ENCODE measurements at places on chromosomes 4 and X.

- no peak for DNase-seq
These were observed 32.5 kb downstream of the DLG3 start for GRCh38 chrX:70476934-70477733.

DNA sequence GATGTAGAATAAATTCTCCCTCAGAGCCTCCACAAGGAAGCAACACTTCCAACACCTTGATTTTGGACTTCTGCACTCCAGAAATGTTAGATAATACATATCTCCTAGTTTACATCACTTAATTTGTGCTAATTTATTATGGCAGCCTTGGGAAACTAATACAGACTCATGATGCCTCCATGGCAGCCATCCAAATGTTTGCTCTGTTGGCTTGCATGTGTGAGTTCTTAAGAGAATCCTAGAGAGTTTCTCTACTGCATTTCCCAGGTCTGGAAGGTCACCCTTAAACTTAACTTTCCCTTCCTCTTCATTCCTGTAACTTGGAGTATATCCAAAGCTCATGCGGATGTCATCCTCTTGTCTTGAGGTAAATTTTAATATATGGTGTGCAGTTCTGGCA, 956.1 kb downstream of the ADGRL3 start:
- no peak for DNase-seq

GRCh38 chr4:46886711-46887110, 22.3 kb downstream of the COX7B2 start:
- DNase-seq: no peak

GRCh38 chr4:38509551-38509950, 154.4 kb upstream of the KLF3 start:
- DNase-seq: no peak

DNA sequence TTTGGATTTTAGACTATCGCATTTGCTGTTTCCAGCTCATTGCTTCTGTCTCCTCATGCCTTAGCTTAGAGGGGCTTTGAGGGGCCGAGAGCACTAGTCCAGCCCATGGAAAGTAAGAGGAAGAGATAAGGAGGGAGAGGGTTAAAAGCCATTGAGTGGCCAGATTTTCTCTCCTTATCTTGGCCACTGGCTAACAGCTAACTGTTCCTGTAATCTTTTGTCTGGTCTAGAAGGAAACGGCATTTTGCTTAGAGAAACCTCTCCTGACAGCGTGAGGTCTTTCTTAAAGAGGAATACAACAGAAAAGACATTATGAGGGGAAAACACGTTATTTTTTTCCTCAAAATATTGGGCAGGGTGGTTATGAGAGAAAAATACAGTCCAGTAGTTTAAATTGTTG, 7.9 kb downstream of the GPR101 start:
- no peak for DNase-seq

DNA sequence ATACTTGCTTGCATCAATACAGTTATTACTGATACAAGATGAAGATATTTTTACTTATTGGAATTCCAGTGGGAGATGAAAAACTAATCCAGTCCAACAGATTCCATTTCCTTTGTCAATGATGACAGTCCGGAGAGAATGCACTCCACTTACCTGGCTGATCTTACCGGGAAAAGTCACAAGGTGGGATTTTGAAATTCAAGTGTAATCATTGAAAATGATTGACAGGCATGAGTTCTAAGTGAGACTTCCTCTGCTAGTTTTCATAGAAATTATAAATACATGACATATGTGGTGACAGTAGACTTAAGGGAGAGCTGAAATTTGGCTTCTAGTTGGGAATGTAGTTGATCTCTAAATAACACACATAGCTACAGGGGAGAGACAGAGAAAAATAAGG, 859.9 kb downstream of the FAT4 start:
- no peak for DNase-seq

DNA sequence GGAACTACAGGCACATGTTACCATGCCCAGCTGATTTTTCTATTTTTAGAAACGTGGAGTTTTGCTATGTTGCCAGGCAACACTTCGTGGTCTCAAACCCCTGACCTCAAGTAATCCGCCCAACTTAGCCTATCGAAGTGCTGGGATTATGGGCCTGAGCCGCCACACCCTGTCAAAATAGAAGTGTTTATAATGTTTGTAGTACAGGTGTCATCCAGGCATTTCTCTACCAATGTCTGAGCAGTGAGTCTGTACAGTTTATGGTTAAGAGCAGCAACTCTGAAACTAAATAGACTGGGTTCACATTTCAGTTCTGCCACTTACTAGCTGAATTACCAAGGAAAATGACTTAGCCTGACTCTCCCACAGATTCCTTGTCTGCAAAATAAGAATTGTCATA, 460.4 kb upstream of the GALNT7 start:
- no peak for DNase-seq

DNA sequence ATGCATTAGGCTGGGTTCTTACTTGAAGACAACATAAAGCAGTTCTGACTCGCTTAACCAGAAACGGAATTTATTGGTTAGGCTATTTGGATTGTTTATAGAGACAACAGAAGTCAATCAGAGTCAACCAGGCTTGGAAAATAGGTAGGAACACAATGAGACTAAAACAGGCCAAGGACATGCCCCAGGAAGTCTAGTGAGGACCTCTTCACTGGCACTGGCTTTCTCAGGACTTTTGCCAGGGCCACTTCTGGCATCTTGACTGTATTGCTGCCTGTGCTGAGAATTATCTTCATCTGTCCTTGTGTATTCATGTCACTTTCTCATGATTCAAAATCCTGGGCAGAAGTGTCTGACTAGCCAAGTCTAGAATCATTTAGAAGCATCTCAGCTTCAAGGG, 19.6 kb downstream of the PGAM4 start:
- no peak for DNase-seq

DNA sequence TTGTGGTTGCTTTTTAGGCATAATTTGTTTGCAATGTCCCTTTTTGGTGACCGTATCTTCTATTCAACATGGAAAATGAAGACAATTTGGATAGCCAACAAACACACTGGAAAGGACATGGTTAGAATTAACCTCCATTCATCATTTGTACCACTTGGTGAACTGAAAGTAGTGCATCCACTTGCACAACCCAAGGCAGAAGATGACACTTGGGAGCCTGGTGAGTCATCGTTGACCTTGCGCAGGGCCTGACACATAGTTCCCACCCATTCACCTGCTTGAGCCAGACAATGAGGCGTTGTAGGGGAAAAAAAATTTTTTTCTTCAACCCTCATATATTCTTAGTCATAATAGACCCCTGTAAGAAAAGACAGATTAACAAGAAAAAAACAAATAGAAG, 32.4 kb downstream of the EGF start:
- peak; percentile 3 for DNase-seq

- DNase-seq: no peak
These were observed 247.7 kb upstream of the FTHL17 start for GRCh38 chrX:31319586-31319985.

DNA sequence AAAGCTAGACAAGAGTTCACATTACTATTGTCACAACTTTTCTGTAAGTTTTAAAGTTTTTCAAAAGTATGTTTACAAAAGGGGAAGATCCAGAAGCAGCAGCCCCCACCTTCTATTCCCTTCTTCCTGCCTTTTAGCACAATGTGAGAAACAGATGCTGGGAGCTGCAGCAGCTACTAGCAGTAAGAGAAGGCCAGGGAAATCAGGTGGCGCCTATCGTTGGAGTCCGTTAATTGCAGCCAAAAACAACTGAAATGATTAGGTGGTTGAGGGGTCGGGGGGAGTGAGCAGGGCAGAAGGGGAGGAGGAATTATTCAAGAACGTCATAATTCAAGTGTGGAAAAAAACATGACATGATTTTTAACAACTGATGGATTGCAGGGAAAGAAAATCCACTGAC, 27.4 kb downstream of the FRYL start:
- DNase-seq: no peak

DNA sequence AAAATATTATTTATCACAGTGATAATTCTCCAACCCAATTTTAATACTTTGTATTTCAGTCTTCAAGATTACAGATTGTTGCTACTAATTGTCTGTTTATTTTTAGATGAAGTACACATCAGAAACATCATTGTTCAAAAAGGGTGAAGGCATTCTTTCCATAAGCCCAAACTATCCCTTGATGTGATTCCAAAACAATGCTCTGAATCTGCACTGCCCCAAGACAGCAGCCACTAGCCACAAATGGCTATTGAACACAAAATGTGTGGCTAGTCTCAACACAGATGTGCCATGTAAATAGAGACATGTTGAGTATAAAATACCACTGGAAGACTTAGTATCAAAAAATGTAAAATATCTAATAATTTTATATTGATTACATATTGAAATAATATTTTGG, 150.7 kb upstream of the MAB21L2 start:
- DNase-seq: no peak

GRCh38 chrX:146854281-146854680, 39.7 kb upstream of the CXorf51A start:
- DNase-seq: no peak
